Left ventricle myocardium superior (tissue), 1 donor: ENCODE measurements at places on chromosomes 6 and 20.
A peak's percentile ranks its signal among the peaks of the same experiment; 100 is the strongest.

GRCh38 chr6:147204843-147205311 lies 660 bp downstream of the STXBP5 start:
- no peak for DNase-seq

DNA sequence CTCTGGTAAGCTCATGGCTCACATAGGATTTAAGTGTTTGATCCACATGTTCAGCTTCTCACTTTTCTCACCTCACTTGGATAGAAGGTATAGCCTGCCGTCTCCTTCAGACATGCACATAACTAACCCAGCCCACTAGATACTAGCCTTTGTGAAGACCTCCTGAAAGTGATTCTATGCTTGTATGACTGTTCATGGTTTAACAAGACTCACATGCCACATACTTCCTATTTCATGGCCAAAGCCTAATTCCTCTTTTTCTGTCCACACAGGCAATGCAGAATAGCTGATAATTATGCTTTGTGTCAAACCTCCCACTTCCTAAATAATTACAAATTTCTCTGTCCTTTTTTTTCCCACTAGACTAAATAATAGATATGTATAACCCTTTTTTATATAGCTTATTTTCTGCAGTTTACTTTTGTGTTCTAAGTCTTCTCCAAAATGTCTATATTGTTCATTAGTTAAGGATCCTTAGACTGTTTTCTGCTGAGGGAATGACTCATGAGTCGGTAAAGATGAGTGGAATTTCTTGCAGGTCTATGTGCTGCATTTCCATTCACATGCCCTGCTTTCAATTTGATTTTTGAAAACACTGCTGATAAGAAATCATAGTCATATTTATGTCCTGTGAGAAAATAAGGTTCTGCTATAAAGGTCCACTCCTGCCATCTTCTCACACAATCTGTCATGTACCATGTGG lies 43.0 kb downstream of the HDDC2 start:
- DNase-seq, result no peak

GRCh38 chr6:112029045-112029822 lies 24.7 kb upstream of the CCN6 start:
- peak; percentile 75 for DNase-seq

GRCh38 chr6:451847-452246 lies 60.3 kb downstream of the IRF4 start:
- no peak for DNase-seq

DNA sequence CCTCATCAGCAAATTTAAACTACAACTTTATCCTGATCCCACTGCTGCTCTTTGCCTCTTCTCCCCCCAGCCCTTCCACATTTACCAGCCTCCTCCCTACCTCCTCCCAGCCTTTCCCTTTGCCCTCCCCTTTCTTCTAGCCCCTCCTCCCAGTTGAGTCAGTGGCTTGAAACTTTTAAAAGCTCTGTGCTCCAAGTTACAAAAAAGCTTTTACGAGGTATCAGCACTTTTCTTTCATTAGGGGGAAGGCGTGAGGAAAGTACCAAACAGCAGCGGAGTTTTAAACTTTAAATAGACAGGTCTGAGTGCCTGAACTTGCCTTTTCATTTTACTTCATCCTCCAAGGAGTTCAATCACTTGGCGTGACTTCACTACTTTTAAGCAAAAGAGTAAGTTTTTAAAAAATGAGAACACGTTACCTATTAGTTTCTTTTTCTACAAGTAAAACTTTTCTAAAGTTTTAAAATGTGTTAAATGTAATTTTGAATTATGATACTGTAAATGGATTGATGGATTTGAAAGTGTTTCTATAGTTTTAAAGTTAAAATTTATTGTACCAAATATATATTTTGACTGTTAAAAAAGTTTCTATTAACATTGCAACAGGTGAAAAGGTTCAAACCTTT lies at the start of gene GJA1:
TSS of gene GJA1 (plus strand) at position 203 of the 626 bp plus-strand sequence. CDS start 11,202 bp downstream, outside the sequence.
- no peak for DNase-seq

GRCh38 chr6:12280902-12281301 lies 9.3 kb upstream of the EDN1 start:
- no peak for DNase-seq

- DNase-seq, result no peak
These were observed 293.0 kb downstream of the PHF3 start for GRCh38 chr6:63928613-63929012.

- DNase-seq, result no peak
These were observed 224.9 kb upstream of the DTNBP1 start for GRCh38 chr6:15887491-15888461.

GRCh38 chr20:18224968-18225568 lies 63.3 kb upstream of the ZNF133 start:
- peak; percentile 48 for DNase-seq
